ENCODE measurements at places on chromosomes 4 and X.

DNA sequence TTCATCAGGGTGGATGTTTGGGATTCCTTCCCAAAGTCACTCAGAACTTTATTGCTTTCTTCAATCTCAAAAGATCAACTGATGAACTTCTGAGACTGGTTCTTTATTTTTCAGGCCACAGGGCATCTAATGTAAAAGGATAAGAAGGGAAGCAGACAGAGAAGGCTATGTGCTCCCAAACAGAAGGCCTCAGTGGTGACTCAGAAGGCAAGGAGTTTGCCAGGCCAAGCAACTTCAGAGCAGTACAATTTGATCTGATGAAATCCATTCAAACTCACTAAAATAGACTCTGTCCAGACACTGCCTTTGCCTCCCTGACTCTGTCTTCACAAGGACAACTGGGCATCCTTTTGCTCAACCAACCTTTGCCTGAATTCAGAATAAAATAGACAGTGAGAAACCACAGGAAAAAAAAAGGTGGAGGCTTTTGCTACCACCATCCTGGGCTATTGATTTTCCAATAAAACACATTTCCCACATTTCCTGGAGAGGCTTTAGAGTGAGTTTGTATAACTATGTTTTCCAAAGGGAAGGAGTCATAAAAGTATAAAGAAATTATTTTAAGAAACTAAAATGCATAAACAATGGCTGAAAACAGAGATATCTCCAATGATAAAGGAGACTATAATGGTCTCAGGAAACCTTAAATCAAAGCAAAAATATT lies 55.2 kb downstream of the ARHGEF6 start:
- DNase-seq = no peak

- no peak for DNase-seq
Observed at GRCh38 chrX:40278340-40279090, 180.8 kb upstream of the BCOR start.

DNA sequence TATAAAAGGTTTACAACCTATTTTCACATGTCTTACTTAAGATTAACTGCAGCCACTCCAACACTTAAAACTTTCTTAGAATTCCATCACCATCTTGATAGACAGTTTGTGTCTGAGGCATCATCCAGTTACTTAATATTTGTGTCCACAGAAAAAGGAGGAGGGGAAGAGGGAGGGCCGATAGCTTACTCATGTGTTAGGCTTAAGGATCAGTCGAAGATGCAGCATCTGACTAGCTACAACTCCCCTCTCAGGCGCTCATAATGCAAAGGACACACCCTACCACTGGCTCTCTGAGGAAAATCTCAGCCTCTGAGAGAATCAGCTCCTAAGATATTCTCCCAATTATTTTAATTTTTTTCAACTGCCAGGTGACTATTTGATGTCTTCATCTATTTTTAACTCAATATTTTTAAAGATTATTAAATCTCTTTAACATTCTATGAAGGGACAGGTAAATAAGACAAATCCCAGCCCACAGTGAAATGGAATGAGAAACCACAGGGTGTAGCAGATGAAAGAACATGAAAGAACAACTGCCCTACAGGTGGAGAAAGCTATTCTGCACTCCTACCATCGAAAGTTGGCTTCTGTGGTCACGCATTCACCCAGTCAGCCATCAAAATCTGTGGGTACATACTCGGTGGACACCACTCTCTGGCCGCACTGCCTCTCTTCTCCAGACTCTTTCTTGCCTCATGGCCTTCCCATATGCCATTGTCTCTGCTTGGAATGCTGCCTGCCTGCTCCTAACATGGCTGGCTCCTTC lies 48.0 kb downstream of the ARAP2 start:
- no peak for DNase-seq

DNA sequence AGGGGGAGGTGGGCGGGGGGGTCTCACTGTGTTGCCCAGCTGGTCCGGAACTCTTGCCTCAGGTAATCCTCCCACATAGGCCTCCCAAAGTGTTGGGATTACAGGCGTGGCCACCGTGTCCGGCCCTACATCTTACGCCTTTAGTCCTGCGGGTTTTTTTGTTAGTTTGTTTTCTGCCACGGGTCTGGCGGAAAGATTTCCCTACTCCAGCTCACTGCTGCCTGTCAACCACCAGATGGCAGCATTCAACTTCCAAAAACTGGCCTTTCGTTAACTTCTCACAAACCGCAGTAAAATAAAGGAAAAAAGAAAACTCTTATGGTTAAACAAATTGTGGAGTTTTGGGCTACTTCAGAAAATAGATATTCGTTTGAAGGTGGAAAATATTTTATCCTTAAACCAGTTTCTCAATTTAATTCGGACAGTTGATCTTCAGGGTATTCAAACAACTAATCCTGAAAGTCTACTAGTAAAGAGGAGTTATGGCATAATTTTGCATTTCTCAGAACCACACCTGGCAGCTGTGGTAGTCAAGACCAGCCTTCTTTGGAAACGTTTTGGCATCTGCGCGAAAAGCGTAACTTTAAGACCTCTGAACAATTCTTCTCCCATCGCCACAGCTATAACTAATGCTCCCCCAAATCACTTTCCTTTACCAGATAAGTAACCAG lies 41.1 kb downstream of the LUZP4 start:
- DNase-seq = no peak

- no peak for DNase-seq
Observed at GRCh38 chr4:122508083-122508482, 51.6 kb upstream of the IL2 start.

GRCh38 chr4:139857977-139858376 lies 192.4 kb downstream of the MGST2 start:
- DNase-seq = no peak

DNA sequence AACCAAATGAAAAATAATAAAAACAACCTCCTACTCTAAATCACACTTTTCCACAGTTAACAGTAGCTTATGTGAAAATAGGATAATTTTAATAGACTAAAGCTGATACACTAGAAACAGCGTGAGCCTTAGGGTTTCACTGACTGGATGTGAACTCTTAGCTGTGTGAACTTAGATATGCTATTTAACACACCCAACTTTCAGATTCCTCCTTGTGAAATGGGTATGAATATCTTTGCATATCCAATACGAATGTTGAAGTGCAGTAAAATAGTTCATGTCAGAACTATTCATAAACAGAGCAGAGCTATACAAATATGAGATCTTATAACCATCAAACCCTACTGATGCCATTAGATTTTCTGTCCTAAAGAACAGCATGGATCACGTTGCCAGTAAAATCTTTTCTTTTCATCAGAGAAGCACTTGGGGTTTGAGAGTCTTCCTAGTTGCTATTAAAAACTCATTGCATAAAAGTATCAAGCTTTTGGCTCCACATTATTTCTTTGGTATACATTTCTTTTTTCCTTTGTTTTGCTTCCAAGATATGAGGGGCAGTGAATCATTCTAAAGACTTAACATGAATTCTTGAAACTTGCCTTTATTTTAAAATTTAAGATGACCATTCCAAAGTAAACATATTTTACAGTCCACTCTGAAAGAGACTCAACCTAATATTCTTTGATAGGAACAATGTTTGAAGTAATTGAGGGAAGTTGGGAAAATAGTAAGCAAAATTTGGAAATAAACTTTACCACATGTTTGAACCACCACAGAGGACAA lies 102.4 kb downstream of the CPE start:
- no peak for DNase-seq

Measured in stimulated activated CD4-positive, alpha-beta T cell treated with anti-CD3 and anti-CD28 coated beads, TNF-alpha, amount 100 ng/mL, for 4 hours (primary cell).